ENCODE measurements at places on chromosomes 6 and 20. TPM values are rescaled to one million over a fixed set of nuclear protein-coding genes. Genes with fewer than 3 reads are reported as not detected.
A peak's percentile ranks its signal among the peaks of the same experiment; 100 is the strongest.

DNA sequence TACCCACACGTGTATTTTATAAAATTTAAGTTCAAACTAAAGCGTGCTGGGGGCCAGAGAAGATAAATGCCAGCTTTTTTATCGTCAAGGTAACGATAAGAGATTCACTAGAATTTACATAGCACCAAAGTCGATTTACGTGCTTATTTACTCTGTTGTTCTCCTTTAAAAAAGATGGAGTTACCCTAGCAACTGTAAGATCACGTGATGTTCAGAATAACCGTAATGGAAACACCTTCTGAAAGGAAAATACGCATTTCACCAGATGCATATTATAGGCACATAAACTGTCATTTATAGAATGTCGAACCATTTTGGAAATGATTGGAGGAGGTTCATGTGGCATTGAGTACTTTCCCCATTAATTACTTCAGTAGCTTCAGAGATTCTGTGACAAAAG is 207.6 kb downstream of the TSHZ2 start:
- DNase-seq, result no peak

DNA sequence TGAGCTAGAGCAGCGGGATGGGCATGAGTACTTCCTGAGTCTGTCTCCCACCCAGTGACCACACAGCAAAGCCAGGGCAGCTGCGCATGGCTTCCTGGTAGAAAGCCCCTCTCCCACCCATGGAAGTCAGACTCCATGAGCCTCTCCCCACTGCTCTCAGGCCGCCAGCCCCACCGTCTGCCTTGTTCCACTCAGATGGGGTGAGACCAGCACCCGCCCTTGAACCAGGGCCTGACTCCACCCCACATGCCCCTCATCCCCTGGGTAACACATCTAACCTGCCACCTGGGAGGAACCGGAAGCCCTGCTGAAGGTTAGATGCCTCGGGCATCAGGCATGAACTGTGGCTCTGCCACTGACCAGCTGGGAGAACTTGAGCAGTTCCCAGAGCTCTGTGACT is 227.8 kb downstream of the NRN1 start:
- no peak for DNase-seq

DNA sequence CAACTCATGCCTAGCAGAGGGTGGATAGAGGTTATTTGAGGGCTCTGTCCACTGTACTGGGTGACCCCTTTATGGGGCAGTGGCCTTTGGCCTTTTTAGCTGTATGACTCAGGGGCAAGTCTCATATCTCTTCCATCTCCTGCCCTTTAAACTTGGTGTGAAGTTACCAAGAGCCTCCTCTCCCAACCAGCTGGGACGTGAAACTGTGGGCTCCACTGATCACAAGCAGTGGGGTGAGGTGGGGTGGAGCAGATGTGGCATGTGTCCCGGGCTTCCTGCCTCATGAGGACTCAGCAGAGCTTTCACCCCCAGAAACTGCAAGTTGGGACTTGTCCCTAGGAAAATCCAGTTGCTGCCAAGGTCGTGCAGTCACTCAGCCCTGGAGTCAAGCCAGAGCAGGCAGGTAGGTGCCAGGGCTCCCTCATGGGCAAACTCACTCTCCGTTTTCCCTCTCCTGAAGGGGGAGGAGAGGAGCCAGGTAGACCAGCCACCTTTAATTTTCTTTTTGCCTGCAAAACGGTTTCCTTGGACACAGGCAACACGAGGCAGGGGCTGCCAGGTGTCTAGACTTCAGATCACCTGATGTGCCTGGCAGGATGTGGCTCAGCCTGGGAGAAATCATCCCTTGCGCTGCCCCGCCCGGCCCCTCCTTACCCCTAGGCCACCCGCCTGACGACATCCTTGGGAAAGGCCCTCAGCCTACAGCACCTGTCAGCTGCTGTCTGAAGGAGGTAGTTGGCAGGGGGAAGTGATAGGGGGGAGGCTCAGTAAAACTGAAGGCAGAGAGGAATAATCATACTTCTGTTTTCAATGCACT is 4.0 kb downstream of the CDKN1A start:
- peak; percentile 34 for DNase-seq

DNA sequence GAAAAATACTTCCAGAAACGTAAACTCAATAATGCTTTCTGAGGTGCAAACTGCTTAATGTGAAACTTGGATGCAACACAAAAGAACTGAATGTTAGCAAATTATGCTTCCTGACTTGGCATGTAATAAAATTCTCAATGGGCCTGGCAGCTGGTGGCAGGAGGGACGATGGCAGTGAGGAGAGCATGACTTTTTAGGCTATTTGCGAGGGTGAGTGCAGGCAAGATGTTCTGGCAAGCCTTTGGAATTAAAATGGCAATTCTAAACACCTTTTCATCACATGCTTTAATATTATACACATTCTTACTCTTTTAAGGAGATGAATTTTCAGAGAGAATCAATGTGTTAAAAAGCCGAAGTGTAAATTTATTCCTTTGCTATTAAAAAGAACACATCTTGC is 224.8 kb upstream of the CDH4 start:
- no peak for DNase-seq

DNA sequence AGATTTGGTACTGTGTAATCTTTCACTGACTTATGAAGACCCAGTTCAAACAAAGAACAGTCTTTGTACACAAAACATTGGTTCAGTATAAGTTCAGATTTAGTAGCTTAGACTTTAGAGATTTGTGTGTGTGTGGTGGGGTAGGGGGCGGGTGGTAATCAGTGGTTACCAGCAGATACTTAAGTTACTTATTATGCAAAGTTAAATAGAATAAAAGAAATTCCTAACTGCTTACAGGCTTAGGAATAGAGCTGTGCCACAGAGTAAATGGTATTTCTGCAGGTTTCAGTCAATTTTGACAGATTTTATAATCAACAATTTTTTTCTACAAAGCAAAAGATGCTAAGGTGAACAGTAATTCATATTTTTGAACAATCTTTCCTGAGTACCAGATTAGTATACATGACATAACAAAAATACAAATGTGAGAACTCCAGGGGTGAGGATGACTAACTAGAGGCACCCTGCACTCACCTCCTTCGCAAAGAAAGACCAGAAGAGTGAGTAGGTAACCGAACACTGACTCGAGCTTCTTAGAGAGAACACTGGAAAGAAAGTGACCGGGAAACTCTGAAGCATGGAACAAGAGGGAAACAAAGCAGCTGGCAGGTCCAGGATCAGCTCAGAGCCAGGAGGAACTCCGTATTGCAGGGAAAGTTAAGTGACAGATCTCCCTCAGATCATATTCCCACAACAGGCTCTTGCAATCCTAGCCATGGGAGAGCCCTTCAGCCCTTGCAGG is 560.6 kb downstream of the COL12A1 start:
- DNase-seq, result no peak

- DNase-seq, result no peak
These were observed 137.9 kb downstream of the RPS12 start for GRCh38 chr6:132952031-132952867.

GRCh38 chr20:1897965-1898464 is 2.8 kb downstream of the SIRPA start:
- DNase-seq, result no peak

GRCh38 chr6:7959453-7959852 is 48.9 kb upstream of the TXNDC5 start:
- DNase-seq, result no peak

DNA sequence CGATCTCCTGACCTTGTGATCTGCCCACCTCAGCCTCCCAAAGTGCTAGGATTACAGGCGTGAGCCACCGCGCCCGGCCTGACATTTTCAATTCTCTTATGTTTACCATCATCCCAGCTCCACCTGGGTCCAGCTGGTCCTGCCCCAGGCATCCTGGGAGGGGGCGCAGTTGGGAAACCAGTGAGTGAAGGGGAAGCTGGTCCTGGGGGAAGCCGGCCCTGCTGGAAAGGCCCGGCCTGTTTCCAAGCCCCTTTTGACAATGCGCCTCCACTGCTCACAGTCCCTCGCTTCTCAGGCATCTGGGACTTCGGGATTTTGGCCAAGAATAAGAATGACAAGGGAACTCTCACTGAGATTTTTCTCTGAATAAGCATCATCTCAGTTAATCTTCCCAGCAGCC is 14.2 kb downstream of the SLC13A3 start:
- DNase-seq, result no peak

DNA sequence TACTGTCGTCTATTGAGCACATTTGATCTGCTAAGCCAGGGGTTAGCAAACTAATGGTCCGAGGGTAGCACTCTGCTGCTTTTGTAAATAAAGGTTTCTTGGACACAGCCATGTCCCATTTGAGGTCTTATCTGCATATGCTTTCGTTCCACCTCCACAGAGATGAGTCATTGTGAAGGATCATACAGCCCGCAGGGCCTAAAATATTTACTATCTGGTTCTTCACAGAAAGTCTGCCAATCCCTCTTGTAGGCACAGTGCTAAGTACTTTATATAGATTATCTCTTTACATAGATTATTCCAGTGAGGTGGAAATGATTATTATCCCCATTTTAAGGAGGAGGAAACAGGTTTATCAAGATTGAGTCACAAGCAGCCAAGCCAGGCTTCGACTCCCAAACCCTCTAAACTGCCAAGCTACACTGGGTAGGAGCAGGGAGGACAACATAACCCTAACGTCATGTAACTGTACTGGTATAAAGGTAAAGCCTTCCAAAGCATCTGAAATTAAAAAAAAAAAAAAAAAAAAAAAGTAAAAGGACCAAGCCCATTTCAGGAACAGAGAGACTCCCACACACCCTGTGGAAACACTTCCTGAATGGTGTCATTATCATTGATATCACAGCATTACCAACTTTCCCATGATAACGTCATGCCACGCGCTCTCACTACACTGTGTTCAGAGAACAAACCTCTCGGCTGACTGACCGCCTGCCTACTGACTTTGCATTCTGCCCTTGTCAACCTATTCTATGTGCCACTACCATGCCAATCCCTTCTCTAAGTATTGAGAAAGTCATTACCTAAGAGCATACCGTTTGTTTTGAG is 101.0 kb downstream of the KIF16B start:
- no peak for DNase-seq

- no peak for DNase-seq
These were observed 35.6 kb upstream of the RPS6KA2 start for GRCh38 chr6:166662690-166663089.

- DNase-seq, result no peak
These were observed 38.6 kb downstream of the CEBPB start for GRCh38 chr20:50229156-50229607.

DNA sequence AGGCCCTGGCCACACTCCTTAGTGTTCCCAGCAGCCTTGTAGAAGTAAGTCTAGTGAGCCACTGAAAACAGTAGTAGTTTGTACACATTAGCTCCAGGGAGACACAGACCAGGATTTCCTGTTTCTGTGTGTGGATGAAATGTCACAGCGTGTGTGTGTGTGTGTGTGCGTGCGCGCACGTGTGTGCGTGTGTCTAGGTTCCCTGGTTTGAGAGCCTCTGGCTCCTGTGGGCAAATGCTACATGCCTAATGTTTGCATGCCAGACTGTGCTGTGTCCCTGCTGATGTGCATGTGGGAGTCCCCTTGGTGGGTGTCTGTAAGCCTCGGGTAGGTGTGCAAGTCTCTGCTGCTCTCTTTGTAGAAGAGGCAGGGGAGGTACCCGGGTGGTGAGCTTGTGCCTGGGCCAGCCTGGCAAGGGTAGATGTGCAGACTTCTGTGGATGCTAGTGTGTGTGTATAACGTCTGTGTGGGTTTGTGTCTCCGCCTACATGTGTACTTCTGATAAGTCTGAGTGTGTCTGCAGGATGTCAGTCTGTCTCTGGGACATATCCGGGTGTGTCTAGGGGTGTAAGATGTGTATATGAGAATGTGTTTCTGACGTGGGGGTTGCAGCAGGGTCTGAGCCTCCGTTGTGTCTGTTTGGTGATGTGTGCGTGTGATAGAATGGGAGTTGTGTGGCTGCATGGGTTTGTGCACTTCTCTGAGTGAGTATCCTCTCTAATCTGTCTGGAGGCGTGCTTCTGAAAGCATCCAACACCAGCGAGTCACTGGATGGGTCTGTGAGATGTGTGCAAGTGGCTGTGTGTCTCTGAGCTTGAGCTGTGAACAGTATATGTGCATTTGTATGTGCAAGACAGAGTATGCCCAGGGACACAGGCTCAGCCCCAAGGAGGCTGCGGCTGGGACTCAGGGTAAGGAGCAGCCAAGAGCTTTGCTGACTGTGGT is 19.0 kb upstream of the TLDC2 start:
- DNase-seq, result no peak

GRCh38 chr20:48398506-48399449 is 429.0 kb downstream of the PREX1 start:
- DNase-seq, result no peak

GRCh38 chr6:115071962-115072361 is 729.1 kb upstream of the HS3ST5 start:
- DNase-seq, result no peak

DNA sequence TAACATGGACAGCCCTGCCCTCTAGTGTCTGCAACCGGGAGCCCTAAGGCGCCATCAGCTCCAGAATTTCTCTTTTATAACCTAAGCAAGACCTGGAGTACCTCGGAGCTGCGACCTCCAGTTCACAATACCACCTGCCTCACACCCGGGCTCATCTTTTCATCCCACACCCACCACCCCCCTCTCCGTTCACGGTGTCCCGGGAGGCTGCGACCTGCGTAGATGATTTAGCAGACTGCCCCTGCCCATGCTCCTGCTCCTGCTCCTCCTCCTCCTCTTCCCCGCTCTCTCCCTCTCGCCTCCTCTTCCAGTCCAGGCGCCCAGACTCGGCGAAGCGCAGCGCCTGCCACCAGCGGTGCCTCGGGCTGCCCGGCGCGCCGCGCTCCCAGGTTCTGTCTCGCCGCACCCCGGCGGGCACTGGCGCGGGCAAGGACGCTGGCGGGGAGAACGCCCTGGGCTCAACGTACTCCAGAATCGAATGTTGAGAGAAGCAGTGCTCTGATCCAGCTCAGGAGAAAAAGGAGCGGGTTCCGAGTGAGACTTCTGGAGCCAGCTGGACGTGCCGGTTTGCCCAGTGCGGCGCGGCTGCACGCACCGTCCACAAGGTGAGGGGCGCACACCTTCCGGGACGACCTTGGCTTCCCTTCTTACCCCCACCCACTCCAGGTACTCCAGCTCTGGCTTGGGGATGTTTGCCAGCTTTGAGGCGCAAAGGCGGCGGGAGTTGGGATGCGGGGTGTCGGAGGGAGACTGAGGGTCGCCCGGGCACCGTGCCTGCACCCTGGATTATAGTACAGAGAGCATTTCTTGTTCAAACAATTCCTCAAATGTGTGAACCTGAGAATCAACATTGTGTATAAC is at the start of gene HTR1E:
HTR1E (plus strand) TSS at position 310 of the 861 bp plus-strand sequence. CDS start 77,807 bp downstream, outside the sequence.
- DNase-seq, result peak; percentile 16

Gene RAB5IF
- total RNA-seq, result 37.4 TPM

Gene TFAP2C
- total RNA-seq, result not detected

Gene MDFI
- 15.2 TPM for total RNA-seq

Gene RAB32
- 31.2 TPM for total RNA-seq

Gene FOXQ1
- total RNA-seq, result 0.48 TPM

Gene MICA
- 9.1 TPM for total RNA-seq

Gene CCN5
- total RNA-seq, result 47.9 TPM

Gene ZCCHC3
- 22.0 TPM for total RNA-seq

Gene EYS
- not detected for total RNA-seq
